NCI-H510A (cell line): ENCODE measurements at places on chromosomes 3 and 15.

DNA sequence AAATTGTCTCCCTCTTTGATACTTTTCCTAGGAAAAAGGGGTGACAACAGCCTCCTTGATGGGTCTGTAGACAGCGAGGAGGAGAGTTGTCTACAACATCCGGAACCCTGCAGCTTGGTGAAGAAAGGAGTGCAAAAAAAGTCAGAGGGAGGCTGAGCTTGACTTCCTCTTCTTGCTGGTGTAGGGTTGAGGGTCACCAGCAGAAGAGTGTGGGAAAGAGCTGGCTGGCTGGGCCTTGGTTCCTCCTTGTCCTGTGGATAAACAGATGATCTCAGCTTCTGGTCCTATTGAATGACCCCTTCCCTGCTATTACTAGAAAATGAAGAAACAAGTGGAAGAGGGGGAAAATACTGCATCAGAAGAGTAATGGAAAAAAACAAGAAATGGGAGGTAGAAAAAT lies 20.4 kb downstream of the SLC7A14 start:
- no peak for DNase-seq

GRCh38 chr15:91776104-91776503 lies 77.4 kb upstream of the SLCO3A1 start:
- DNase-seq: no peak

DNA sequence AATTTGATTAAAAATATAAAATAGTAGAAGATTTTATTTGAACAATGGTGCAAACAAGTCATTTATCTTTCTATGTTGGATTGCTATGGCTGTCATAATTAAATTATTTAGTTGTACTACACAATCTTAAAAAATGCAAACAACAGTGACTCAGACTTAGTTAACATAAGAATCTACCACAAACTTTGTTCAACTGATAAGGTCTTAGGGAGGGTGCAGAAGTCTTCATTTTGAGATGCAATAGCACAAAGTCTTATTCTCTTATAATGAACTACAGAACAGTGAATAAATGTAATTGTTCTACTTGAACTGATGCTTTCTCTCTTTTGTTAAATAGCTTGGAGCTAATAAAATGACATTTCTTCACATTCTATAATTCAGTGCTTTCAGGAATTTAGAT lies 482.8 kb upstream of the NAALADL2 start:
- no peak for DNase-seq

DNA sequence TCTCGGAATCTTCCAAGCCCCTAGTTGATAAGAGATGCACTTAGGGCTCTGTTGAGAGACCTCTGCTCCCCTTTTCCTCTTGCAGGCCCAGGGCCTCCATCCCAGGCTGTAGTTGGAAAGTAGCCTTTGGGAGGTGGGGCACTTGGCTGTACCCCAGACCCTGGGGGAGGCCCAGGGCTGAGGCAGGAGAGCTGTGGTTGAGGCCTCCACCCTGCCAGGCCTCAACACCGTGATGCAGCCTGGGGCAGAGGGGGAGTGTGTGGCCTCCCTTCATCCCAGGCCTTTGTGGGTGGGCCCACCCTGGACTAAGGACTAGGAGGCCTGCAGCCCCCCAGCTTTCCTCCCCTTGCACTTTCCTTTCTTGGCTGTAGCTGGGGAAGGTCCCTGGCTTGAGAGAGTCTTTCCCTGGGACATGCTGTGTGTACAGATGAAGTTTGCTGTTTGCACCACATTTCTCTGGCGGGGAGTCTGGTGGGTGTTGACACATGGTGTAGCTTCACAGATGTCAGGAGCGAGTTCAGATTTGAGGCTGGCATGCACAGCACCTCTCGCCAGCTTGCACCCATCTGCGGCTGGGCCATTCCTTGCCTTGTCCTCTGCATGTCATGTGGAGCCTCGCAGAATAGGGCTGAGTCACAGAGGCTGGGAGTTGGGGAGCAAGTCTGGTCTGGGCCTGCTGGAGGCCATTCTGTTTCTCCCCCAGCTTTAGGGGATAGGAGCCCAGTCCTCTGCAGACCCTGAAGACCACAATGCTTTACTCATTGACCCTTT lies 13.7 kb downstream of the PLEKHO2 start:
- DNase-seq: no peak

GRCh38 chr3:70871909-70872656 lies 559.6 kb upstream of the MDFIC2 start:
- no peak for DNase-seq

- DNase-seq: no peak
Measured at GRCh38 chr15:48046813-48047438, 73.9 kb upstream of the SLC24A5 start.

GRCh38 chr15:96551722-96552121 lies 221.2 kb downstream of the NR2F2 start:
- no peak for DNase-seq

- no peak for DNase-seq
Measured at GRCh38 chr15:72110355-72110754, 7.6 kb downstream of the MYO9A start.

DNA sequence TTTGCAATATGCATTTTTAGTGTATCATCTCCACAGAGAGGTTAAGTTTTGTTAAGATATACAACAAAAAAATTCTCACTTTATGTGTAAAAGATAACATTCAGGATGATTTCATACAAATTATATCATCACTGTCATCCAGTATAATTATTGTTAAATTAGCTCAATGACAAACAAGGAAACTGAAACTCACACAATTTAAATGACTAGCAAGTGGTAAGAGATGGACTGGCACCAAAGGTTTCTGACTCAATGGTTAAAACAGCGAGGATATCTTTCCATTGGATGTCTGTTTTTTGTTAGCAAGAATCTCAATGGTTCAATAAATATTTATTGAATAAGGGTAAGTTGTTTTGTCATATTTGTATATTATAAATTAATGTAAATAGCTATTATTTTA lies 22.6 kb downstream of the CIP2A start:
- DNase-seq: no peak

GRCh38 chr3:4404881-4405280 lies 62.2 kb downstream of the SUMF1 start:
- no peak for DNase-seq

GRCh38 chr3:60036803-60037202 lies 987.0 kb upstream of the CFAP20DC start:
- DNase-seq: no peak

DNA sequence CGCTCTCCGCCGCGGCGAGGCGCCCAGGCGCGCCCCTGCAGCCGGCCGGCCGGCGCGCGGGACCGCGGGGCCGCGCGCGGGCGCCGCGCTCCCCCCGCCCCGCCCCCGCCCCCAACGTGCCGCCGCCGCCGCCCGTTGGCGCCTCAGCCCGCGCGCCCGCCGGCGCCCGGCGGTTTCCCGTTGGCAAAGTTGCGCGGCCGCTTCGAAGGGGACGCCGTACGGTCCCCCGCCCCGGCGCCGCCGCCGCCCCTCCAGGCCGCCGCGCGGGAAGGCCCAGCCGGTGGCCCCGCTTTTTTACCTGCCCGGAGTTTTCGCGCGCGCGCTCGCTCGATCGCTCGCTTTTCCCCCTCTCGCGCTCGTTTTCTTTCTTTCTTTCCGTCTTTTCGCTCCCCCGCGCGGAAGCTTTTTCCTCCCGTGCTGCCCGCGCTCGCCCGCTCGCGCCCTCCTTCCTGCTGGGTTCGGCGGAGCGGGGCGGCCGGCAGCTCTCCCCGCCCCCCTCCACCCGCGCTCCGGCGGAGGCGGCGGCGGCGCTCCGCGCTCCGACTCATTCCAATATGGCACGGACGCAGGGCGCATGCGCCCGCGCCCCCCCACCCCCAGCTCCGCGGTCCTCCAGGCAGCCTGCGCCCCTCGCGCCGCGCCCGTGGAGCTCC lies at the start of gene SFMBT1:
Gene SFMBT1 (minus strand): TSS at position 556 of the 653 bp plus-strand sequence. CDS start 76,945 bp downstream, outside the sequence.
- DNase-seq: peak; percentile 26

GRCh38 chr3:122033023-122033422 lies 11.0 kb upstream of the ILDR1 start:
- DNase-seq: no peak

- no peak for DNase-seq
Measured at GRCh38 chr3:142931222-142931621, 32.3 kb downstream of the PAQR9 start.

- no peak for DNase-seq
Measured at GRCh38 chr3:76490064-76490463, 549.8 kb upstream of the ROBO2 start.

DNA sequence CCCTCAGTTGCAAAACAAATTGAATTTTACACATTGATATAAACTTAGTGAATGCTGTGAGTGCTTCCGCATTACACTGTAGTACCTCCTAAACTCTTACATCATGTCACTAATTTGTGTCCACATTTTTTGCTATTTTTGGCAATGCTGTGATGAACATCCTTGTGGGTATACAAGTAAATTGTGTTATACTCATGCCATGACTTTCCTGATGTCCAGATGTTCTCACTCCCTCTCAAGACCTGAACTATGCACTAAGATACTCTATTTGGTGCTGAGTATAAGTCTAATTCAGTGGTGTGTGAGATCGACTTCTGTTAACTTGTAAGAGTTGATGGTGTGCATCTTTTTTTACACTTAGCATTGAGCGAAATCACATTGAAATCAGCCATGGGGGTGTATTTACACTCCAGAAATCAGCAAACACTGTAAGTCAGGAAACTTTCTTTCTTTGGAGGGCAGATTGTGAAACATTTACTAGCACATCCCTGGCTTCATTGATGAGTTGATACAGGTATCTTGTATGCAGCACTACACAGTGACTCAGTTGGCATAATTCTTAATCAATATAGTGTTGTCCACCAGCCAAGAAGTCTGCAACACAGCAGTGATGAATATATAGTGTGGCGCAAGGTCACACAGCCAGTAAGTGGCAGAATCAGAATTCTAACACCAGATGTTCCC lies 228.1 kb upstream of the RORA start:
- DNase-seq: no peak

- no peak for DNase-seq
Measured at GRCh38 chr15:23038726-23039142, 635 bp downstream of the TUBGCP5 start.

DNA sequence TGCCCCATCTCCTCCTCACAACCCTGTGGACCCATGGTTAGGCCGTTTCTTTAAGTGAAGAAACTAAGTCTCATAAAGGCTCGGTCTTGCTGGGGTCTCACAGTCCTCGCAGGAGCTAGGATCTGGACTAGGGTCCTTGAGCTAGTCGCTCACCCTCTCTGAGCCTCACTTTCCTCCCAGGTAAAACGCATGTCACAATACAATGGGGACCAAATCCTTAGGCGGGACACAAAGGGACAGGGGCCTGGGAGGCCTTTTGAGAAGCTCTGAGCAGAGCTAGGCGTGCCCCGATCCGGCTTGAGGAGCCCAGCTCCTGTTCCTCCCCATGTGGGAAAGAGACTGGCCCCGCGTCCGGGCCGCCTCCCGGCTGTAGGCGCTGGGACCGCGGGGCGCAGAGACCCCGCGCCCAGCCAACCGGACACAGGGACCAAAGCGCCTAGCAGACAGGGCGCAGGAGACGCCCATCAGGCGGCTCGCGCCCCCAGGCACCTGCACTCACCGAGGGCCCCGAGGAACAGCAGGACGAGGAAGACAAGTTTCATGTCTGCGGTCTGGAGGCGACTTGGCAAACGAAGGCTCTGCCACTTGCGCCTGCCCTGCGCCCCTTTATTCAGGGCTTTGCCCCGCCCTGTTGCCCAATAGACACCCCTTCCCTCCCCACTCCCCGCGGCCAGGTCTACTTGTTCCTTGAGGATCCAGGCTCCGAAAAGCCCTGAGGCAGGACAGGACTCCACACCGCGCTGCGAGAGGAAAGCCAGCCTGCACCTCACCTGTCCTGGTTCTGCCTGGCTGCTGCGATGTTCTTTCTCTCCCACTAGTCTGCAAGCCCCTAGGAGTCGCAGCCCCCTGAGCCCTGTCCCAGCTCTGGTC lies at the start of gene LTF:
Gene LTF (minus strand): TSS at position 580 of the 870 bp plus-strand sequence. CDS start 38 bp downstream, at position 542.
- no peak for DNase-seq

GRCh38 chr3:134628884-134629283 lies 21.9 kb downstream of the KY start:
- DNase-seq: no peak

- peak; percentile 1 for DNase-seq
Measured at GRCh38 chr3:25033407-25034029, 394.5 kb upstream of the RARB start.

DNA sequence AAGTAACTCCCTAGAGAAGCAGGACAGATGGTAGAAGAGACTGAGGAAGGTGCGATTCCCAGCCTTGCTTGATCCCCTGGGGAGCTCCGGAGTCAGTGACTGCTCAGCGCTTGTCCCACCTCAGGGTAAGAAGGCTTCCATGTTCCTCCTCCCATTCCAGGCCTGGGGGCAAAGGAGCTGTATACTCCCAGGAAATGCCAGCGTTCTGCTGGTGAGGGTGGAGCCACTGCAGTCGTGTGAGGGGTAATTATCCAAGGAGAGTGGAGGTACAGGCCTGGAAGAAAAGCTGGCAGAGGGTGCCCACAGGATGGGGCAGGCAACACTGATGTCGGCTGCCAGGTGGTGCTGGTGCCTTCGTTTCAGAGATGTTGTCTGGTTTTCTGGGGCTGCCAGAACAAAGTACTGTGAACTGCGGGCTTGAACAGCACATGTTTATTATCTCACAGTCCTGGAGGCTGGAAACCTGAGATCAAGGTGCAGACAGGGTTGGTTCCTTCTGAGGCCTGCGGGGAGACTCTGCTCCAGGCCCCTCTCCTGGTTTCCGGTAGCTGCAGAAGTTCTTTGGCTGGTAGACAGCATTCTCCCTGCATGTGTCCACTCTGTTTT lies 12.1 kb upstream of the APBA2 start:
- DNase-seq: no peak

DNA sequence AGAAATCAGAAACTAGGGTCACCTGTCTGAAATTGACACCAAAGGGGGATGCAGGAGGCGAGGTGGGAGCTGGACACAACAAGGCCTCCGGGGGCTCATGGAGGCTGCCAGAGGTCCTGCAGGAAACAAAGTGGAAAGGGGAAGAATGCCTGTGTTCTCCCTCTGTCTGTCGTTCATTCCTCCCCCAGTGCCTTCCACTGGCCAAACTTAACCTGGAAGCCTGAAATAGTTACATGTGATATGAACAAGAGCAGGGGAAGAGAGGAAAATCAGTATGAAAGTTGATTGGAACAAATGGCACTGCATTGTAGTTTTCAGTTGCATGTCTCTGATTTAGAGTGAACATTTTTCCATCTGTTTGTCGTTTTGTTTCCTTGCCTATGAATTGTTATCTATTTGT lies 502.0 kb upstream of the CFAP20DC start:
- no peak for DNase-seq

GRCh38 chr3:115709931-115710330 lies 86.6 kb downstream of the GAP43 start:
- DNase-seq: no peak

DNA sequence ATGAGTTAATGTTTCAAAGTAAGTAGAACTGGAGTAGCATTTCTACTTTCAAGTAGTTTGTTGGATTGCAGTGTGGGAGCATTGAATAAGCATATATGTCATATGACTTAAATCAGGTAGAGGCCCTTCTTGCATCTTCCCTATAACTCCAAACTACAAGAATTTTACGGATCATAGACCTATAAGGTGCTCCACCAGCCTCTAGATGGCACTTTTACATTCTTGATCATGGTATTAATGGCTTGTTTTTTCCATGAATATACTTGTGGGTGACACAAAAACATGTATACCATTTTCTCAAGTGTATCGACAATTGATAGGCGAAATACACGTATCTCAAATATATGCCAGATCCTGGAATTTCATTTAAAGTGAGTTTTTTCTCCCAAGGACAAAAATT lies 311.1 kb downstream of the ZPLD1 start:
- DNase-seq: no peak
